ENCODE measurements at places on chromosomes 7 and 10. TPM values are rescaled to one million over a fixed set of nuclear protein-coding genes. Genes with fewer than 3 reads are reported as not detected.

- DNase-seq, result no peak
Observed at GRCh38 chr10:70212879-70213278, 20.4 kb downstream of the PPA1 start.

- no peak for DNase-seq
Observed at GRCh38 chr7:10793995-10794775, 179.5 kb upstream of the PHF14 start.

- DNase-seq, result no peak
Observed at GRCh38 chr7:74015670-74016069, 12.3 kb upstream of the ELN start.

GRCh38 chr10:19772972-19773371 is 43.3 kb upstream of the PLXDC2 start:
- no peak for DNase-seq

DNA sequence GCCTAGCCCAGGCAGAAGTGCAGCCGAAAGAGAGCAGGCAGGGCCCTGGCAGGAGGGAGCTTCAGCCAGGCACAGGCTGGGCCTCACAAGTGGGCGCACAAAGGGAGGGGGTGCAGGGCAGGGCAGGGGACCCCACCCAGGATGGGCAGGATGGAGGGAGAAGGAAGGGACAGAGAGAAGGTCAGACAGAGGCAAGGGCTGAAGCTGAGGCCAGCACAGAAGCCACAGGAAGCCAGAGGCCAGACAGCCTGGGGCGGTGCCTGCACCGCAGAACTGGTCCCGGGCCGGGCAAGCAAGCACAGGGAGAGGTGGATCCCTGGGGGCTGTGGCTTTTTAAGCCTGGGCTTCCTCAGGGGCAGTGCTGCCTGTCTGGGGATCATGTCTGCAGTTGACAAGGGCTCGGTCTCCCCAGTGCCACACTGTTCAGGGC is 16.7 kb downstream of the NOS3 start:
- no peak for DNase-seq

DNA sequence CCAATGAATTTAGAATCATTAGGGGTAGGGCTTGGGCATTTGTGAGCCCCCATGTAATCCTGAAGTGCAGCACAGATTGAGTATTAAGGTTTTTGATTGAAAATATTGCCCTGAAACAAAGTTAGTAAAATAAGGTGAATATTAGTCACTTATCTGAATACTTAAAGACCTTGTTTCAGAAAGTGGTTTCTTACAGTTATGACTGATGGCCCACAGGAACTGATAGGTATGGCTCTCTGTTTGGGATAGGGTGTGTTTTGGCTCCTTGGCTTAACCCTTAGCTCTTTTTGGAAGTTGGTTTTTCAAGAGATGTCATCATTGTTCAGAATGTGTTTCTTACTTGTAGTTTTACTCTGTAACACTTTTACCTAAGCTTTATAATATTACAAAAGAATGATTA is 34.8 kb downstream of the MDFIC start:
- no peak for DNase-seq

- DNase-seq, result no peak
Observed at GRCh38 chr7:96287559-96287958, 34.3 kb downstream of the SLC25A13 start.

The AKR1C1 gene
- 10.5 TPM for total RNA-seq

The BRI3 gene
- 59.2 TPM for total RNA-seq

GRCh38 chr7:95092324-95092723 is 184.9 kb downstream of the PPP1R9A start:
- no peak for DNase-seq

The CLCN1 gene
- total RNA-seq, result not detected

- DNase-seq, result no peak
Observed at GRCh38 chr7:56107954-56108258, 1.6 kb upstream of the CHCHD2 start.

DNA sequence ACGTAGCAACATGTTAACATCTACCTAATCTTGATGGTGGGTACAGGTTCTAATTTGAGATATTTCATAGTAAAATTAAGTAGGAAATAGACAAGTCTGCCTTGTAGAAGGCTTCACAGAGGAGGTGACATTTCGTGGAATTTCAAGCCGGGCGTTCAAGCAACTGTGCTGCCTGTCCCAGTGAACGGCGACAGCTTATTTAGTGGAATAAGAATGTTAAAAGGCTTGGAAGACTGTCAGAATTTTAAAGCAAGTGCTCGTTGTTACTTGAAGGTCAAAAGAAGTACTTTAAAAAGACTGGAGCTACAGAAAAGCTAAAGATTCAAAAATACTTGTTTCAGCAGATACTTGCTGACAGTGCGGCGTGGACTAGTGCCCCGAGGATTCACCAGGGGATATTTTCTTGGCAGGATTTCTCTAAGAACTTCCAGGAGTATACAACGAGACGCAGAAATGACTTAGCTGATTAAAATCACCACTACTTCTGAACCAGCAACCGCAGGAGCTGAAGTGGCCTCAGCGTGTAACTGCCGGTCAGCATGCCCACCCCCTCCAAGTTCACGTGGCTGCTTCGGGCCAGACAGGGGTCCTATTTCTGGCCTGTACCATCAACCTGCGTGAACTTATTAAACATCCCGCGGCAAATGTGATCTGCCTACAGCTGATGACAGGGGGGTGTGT is 46.5 kb downstream of the CTBP2 start:
- DNase-seq, result no peak

DNA sequence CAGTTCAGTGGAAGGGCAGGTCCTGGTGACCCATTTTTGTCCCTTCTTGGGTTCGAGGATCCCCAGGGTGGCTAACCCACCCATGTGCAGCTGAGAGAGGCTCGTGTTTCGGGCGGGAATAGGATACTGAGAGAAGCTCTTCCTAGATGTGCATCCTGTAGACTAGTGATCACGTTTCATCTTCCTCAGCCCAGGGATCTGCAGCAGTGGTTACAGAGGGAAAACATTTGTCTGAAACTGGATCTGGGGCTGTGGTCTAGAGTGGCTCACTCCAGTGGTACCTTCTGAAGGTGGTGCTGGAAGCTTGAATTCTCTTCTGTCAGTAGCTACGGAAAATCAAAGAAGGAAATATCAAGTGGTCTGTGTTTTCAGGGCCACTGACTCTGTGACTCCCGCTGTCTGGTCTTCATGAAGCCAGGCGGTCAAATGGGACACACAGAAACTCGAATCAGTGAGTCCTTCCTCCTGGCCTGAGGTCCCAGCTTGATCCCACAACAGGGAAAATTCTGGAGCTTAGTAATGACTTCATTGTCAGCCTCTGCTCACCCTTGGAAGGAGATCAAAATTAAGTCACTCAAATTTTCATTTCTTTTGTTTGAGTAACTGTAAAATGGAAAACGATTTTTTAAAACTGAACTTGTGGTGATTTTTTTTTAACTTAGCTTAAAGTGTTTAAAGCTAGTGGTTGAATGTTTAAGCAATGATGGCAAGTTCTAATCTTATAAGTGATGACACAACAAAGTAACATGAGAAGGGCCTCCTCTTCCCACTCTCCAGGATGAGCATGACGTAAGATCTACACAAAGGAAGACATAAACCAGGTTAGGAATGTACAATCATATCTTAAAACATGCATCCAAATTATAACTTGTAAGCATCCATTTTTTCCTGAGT is 469.3 kb upstream of the KLF6 start:
- no peak for DNase-seq

The ADARB2 gene
- not detected for total RNA-seq

The SPDYE9 gene
- total RNA-seq, result not detected

DNA sequence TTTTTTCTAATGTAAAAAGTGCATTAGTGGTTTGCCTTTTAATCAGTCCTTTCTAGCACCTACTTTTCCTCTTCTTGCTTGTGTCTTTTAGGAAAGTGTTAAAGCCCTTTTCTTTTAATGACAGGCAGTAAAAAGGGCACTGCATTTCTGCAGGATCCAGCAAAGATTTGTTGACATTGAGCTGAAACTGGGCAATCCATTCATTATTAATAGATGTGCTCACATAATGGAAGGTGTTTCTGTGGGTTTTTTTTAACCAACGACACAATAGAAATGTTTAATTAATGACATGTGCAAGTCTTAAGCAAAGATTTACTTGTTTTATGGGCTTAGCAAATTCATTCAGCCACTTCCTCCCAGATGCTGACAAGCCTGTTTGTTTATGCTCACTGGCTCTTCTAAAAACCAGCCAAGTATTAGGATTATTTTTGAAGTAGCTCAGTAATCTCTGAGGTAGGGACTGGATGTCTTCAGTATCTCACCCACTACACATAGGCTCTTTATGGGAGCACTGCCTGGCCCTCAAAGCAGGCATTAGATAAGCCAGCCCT is 1201.1 kb downstream of the SORCS1 start:
- DNase-seq, result no peak

DNA sequence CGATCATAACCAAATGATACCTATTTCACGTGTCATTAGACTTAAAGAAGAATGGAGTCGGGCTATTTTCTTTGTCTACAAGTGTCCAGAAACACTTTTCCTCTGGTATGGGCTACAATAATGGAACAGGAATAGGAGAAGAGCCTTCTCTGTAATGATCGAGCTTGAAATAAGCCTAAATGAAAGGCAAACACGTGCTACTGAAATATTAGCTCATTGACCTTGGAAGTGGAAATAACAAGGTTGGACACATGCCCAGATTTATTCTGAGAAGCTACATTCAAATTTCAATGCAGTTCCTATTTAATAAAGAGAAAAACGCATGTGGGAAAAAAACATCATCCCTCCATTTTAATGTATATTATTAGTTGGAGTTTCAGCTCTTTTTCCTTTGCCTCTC is 254.7 kb upstream of the PTER start:
- no peak for DNase-seq

GRCh38 chr7:2710286-2710655 is 22.3 kb downstream of the AMZ1 start:
- no peak for DNase-seq

- DNase-seq, result no peak
Observed at GRCh38 chr10:72690071-72690755, 1.7 kb upstream of the MCU start.

GRCh38 chr7:70267381-70268120 is 669.3 kb downstream of the AUTS2 start:
- DNase-seq, result no peak

- DNase-seq, result no peak
Observed at GRCh38 chr7:33885290-33886148, 19.8 kb upstream of the BMPER start.

The ATOH7 gene
- not detected for total RNA-seq

DNA sequence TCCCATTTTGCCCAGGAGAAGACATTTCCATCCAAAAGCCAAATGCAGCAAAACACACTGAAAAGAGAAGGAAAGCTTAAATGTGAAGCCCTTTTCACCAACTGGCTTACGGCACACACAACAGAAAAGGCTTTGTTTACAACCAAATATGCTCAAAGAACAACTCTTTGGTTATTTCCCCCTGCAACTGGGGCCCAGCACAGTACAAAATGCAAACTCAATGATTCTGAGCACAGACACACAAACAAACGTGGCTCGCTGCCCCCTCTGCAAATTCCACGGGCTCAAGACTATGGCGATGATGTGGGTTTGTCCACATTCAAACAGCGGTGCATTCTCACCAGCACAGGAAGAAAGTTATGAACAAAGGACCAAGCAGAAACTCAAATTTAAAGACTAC is 5.3 kb downstream of the CPXM2 start:
- no peak for DNase-seq

DNA sequence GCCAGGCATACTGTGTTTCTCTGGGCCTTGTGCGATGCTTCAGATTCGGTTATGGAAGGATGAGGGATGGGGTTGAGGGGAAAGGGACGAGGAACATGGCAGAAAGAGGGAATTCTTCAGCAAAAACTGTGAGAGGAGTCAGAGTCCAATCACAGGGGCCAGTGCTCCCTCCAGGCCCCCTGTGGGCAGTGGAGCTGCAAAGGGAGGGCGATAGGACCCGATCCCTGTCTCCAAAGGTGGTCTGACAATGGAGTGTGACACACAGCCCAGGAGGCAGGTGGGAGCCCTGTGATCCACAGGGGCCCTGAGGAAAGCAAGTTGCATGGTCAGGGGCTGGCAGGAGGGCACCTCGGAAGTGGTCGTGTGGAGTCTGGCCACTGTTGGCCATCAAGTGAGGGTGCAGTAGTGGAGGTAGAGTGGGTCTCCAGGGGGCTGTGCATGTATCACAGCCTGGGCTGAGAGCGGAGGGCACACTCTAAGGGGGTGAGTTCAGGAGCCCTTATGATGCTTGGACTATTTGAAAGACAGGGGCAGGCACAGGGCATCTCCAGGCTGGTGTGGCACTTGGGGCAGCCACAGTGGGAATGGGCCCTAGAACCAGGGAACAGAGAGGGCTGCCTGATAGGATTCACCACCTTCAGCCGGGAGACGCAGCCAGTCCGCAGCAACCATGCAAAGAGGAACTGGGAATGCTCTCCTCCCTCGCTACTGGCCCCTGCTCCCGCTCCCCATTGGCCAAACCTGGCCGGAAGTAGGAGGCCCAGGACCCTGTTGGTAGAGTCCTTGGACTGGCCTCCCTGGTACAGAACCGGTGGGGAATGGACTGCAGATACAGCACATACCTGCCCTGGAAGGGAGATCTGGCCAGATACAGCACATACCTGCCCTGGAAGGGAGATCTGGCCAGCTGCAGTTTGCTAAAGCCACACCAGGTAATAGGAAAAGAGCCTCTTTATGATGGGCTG is 115.9 kb downstream of the ADCY1 start:
- DNase-seq, result no peak

- DNase-seq, result no peak
Observed at GRCh38 chr7:24318326-24318725, 34.3 kb downstream of the NPY start.

DNA sequence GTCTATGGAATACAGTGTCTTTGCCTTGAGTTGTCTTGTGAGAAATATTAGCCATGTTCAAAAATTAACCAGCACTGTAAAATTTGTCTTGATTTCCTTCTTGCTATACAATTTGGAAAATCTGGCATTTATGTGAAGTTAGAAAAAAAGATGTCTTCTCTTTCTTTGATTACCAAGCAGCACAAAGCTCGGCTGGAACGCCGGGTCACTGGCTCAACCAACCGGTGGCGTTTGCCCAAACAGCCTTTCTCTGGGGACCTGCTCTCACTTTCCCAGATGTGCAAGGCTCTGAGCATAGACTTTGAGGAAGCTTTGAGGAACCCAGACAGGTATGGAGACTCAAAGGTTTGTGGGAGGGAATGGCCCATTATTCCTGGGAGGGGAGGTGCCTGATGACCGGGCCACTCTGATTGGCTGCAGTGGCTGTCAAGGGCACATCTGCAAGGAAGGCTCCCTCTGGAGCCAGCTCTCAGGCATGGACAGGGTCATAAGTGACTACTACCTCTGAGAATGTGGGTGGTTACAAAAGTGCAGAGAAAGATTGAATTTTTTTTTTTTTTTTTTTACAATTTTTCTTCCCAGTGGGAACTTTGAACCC is 5.6 kb downstream of the BTBD16 start:
- no peak for DNase-seq

DNA sequence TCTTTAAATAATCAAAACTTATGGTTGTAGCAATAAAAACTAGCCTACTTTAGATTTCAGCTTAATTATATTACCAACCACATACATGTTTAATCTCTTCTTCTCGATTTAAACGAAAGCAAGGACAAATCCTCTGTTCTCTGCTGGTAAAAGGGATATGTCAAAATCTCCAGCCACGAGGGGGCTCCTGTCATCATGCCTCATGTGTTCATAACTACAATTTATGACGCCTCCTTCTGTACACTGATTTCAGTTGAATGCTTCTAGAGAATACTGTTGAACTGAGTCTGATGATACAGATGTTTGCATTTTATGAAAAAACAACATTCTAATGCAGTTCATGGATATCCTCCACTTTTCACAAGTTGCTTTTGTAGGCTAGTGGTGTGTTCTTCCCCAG is 220.0 kb upstream of the DPP6 start:
- no peak for DNase-seq

GRCh38 chr10:118925404-118926071 is 104.0 kb upstream of the NANOS1 start:
- no peak for DNase-seq

The TRIM50 gene
- not detected for total RNA-seq

GRCh38 chr7:141686670-141687069 is 15.3 kb downstream of the DENND11 start:
- DNase-seq, result no peak

Data from pulmonary artery endothelial cell (primary cell).